ENCODE measurements at places on chromosomes 2 and 18.

DNA sequence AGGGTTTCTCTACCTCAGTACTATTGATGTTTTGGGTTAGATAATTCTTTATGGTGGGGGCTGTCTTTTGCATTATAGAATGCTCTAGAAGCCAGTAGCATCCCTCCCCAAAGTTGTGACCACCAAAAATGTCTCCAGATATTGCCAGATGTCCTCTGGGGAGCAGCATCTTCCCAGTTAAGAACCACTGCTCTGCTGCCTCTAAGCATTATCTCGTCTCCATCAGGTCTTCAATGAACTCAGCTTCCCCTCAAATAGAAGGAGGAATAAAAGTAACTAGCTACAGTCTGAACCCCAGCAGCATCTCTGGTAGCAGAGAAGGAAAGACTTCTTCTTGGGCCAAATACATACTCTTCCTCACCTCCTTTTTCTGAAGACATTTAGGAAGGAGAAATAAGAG, 244.1 kb downstream of the AGPS start:
- DNase-seq, result no peak

- DNase-seq, result no peak
These were observed 28.1 kb downstream of the USP37 start for GRCh38 chr2:218540015-218540414.

GRCh38 chr2:170224692-170225294, 46.8 kb downstream of the MYO3B start:
- no peak for DNase-seq

DNA sequence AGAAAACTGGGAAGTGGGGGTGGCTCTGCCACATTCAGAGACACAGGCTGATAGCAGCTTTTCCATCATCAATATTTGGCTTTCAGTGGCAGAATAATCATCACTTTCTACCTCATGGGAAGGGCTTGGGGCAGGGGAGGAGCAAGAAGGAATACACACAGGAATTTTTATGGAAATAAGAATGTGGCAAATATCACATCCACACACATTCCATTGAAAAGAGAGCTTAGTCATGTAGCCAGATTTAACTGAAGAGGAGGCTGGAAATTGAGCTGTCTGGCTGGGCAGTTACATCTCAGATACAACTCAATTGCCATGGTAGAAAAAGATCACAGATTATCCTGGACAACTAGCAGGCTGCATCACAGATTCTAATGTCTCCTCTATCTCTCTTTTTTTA, 1474.0 kb upstream of the ACVR2A start:
- DNase-seq, result no peak

DNA sequence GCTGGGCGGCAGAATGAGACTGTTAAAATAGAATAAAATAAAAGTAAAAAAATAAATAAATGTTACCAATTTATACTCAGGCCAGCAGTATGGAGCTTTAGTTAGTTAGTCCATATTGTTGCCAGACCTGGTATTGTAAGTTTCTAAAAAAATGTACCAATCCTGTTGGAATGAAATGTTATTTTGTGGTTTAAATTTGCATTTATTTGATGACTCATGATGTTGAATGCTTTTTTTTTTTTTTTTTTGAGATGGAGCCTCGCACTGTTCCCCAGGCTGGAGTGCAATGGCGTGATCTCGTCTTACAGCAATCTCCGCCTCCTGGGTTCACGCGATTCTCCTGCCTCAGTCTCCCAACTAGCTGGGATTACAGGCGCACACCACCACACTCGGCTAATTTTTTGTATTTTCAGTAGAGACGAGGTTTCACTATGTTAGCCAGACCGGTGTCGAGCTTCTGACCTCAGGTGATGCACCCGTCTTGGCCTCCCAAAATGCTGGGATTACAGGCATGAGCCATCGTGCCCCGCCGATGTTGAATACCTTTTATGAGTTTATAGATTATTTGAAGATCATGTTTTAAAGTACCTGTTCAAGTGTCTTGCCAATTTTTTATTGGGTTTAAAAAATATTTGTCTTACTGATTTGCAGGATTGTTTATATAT, 5.7 kb upstream of the PTPRN start:
- no peak for DNase-seq

GRCh38 chr2:118046634-118047210, 32.9 kb upstream of the CCDC93 start:
- DNase-seq, result peak; percentile 69

- peak; percentile 61 for DNase-seq
These were observed 110.9 kb downstream of the NAB1 start for GRCh38 chr2:190759749-190760213.

GRCh38 chr2:196119926-196120325, 51.3 kb upstream of the DNAH7 start:
- DNase-seq, result no peak
